ENCODE measurements at places on chromosomes 11 and 22. TPM values are rescaled to one million over a fixed set of nuclear protein-coding genes. Genes with fewer than 3 reads are reported as not detected.

DNA sequence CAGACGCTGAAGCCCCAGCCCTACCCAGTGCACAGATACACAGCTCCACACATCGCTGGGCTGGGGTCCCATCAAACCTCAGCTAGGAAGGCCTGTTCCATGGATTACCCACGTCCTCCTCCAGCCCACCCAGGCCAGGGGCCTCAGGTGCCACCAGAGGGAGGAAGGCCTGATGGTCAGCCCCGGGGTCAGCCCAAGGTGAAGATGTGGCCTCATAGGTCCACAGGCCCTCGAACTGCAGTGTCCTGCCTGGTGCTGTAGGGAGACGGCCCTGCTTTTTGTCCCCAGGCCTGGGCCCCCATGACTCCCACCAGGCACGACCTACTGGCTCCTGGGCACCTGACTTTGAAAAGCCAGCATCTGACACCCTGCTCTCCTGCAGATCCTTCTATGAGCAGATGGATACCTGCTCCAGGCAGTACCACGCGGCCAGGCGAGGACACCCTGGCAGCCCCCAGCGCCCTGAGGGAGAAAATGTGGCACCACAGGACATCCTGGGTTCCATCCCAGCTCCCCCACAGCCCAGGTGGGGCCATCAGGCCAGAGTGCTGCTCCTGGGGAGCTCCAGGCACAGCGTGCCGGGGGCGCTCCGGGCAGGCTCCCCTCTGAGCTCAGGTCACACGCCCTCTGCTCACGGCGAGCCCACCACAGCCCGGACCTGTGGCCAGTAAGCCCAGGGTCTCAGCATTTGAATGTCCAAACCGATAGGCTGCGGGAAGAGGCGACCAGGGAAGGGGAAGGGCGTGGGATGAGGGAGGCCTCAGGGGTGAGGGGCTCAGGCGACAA, 15.8 kb upstream of the MOB2 start:
- DNase-seq: no peak

GRCh38 chr11:117419482-117420142, 92.0 kb downstream of the CEP164 start:
- DNase-seq: no peak

DNA sequence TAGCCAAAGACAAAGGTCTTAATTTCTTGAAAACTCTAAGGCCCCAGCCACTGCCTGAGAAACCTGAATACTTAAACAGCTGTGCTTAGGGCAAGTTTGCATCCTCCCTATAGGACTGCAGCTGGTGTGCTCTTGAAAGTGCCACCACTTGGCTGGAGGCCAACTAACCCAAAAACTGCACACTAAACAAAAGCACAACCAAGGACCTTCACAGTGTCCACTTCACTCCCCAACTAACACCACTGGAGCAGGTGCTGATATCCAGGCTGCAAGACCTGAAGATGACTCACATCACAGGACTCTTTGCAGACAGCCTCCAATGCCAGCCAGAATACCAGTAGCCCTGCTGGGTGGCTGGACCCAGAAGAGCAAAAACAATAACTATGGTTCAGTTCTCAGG, 357.7 kb upstream of the ARHGAP42 start:
- no peak for DNase-seq

GRCh38 chr11:70140711-70141485, 62.2 kb upstream of the FADD start:
- no peak for DNase-seq

GRCh38 chr22:47295226-47295901, 532.9 kb downstream of the TBC1D22A start:
- no peak for DNase-seq

DNA sequence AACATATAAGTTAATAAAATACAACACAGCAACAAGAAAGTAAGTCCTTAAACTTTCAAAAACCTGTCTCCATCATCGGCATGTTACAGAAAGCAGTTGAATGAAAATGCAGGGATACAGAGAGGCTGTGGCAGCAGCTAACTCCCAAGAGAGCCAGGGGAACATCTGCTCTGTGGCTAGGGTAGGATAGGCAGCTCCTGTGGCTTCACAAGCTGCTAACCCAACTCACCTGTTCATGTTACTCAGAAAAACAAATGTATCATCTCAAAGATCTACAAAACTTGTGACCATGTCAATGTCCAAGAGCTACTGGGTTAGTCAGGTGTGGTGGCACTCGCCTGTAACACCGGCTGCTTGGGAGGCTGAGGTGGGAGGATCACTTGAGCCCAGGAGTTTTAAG, 15.2 kb upstream of the PLAAT3 start:
- DNase-seq: no peak

GRCh38 chr22:48448821-48449220, 1378.9 kb downstream of the BRD1 start:
- no peak for DNase-seq

GRCh38 chr11:126307706-126308105, 3.8 kb downstream of the DCPS start:
- peak; percentile 68 for DNase-seq

DNA sequence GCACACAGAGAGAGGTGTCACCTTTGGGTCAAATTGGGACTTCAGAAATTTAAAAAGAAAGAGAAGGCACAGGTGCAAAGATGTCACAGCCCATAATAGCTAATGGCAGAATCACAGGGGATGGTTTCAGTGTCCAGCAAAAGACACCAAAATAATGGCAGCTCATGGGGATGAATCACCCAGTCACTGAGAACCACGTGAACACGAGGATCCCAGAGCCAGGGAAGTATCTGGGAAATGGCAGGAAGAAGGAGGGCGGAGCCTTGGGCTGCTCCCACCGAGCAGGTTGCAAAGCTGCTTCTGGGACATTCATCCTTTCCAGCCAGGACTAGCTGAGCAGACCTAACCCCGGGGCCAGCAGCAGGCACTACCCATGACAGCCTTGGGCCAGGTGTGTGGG, 45.6 kb downstream of the TRMU start:
- peak; percentile 16 for DNase-seq

DNA sequence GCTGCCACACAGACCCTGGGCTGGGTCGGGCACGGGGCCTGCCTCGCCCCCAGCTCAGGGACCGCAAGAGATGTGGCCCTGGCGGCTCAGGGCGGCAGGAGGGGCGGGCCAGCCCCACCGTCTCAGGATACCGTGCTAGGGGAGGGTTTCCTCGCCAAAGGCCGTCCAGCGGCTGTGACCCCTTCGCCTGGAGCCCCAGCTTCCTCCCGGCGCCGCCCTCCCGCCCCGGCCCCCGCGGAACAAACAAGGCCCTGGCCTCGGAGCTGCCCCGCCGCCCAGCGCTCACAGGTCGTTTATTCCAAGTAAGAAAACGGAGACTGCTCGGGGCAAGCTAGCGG, 543 bp upstream of the AP2A2 start:
- DNase-seq: no peak

DNA sequence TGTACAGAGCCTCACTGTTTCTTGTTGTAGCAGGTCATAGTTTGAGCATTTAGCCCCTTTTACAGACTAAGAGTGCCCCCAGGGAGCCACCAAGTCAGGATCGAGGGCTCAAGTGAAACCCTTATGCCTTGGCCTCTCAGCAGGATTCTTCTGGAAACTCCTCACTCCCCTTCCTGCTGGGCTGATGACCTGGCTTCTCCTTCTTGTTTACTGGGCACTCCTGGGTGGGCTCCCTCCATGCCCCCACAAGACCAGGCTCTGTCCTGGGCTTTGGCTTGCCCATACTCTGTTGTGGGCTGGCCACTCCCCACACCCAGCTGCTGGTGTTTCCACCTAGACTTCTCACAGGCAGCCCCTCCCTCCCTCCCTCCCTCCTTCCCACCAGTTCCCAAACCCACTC, 69.6 kb downstream of the MED15 start:
- no peak for DNase-seq

- no peak for DNase-seq
Measured at GRCh38 chr11:46913484-46913883, 4.9 kb downstream of the LRP4 start.

DNA sequence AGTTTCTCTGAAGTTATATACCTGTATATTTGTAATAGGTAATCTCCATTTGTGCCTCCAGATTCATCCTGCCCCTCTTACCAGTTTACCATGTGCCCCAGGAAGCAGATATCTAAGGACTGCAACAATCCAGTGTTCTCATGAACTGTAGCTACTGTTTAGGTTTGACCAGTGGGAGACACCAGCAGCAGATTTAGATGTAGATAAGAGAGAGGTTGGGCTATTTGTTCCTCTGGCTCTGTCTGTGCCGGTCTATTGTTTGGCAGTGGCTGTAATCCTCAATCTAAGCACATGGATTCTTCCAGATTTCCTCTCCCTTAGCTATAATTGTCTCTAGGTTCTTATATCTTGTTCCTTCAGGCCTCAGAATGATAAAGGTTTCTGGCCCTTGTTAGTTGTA, 88.4 kb downstream of the ANO3 start:
- no peak for DNase-seq

DNA sequence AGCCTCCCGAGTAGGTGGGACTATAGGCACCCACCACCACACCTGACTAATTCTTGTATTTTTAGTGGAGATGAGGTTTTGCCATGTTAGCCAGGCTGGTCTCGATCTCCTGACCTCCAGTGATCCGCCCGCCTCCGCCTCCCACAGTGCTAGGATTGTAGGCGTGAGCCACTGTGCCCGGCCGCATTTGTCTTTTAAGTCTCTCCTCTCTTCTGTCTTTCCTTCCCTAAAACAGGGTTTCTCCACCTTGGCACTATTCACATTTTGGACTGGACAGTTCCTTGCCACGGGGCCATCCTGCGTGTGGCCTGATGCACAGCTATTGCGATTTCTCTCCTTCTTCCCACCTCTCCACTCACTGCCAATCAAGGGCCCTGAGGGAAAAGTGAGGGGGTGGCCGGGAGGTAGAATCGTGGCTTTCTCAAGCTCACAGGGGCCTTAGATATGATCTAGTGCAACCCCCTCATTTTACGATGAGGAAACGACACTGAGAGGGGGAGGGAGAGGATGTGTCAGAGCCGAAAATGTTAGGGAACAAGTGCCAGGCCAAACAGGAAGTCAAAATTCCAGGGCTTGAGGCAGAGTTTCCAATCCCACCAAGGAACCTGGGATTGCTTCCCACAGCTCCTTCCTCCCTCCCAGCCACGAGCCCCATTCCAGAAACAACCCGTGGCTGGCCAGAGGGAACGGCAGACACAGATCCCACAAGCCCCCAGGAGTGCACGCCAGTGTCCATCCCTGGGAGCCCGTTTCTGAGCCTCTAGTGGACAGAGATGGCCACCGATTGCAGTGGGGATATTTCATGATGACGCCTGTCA, 21.2 kb downstream of the SCGB1A1 start:
- DNase-seq: peak; percentile 89

- no peak for DNase-seq
Measured at GRCh38 chr22:38087855-38088254, 3.9 kb upstream of the SLC16A8 start.

- DNase-seq: no peak
Measured at GRCh38 chr11:66844496-66845142, 1.4 kb downstream of the RCE1 start.

DNA sequence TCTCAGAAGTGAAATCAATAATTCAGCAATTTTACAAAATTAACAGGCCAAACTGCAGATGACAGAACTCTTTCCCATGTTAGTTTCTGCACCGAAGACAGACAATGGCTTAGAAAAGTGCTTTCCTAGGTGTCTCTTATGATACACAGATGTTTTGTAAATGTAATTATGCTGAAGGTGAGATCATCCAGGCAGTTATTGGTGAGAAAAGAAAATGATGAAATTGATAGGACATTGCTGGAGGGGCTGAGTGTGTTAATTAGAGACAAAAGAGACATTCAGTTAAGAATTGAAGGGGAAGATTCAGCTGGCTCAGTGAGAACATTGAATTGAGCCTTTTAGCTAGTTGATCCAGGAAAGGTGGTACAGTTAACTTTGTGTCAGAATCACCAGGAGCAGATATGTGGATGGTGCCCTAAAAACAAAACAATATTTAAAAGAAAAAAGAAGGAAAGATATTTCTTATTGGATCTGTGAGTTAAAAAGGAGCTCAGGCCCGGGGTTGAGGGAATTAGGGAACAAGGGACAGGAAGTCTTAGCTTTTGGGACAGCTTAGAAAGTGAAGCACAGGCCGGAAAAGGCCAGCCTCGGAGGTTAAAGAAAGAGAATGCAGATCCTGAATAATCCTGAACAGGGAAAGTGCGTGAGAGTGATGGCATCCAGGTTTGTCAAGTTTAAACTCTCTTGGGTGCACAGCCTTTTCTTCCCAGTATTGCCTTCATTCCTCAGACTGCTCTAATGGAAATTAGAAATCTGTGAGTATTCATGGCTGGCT, 16.9 kb downstream of the ARHGAP42 start:
- DNase-seq: no peak

- no peak for DNase-seq
Measured at GRCh38 chr11:65297026-65297672, 17.5 kb upstream of the CDC42EP2 start.

DNA sequence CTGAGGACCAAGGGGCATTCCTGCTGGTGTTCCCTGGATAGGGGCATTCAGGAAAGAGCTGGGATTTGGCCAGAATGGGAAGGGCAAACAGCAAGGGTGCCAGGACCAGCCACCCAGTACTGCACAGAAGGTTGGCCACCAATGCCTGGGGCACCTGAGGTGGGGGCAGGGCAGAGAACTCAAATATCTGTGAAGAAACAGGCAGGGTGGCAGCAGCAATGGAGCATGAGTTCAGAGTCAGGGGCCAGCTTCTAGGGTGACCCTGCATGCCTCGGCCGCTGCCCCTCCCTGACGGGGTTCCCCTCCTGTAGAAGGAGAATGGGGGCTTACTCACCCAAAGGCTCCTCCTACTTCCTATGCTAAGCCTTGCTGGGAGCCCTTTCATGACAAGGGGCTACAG, 79.3 kb upstream of the SHANK2 start:
- no peak for DNase-seq

GRCh38 chr22:39703091-39703490, 132.5 kb downstream of the CACNA1I start:
- DNase-seq: no peak

The CNTN5 gene
- total RNA-seq: 0.90 TPM

The OR52I1 gene
- total RNA-seq: not detected

The OR51B4 gene
- total RNA-seq: not detected

The FAM180B gene
- not detected for total RNA-seq

The LGALS1 gene
- 5,734 TPM for total RNA-seq

The OR5A1 gene
- not detected for total RNA-seq

The RBM4B gene
- total RNA-seq: 23.9 TPM

The IGF2 gene
- 3.3 TPM for total RNA-seq

The SYT12 gene
- not detected for total RNA-seq

The PATE4 gene
- not detected for total RNA-seq
